ENCODE measurements at places on chromosomes 5 and 9.

- no peak for DNase-seq
These were observed 10.9 kb downstream of the SLC36A1 start for GRCh38 chr5:151458314-151458713.

- no peak for DNase-seq
These were observed 90.7 kb downstream of the DAPK1 start for GRCh38 chr9:87588339-87588738.

DNA sequence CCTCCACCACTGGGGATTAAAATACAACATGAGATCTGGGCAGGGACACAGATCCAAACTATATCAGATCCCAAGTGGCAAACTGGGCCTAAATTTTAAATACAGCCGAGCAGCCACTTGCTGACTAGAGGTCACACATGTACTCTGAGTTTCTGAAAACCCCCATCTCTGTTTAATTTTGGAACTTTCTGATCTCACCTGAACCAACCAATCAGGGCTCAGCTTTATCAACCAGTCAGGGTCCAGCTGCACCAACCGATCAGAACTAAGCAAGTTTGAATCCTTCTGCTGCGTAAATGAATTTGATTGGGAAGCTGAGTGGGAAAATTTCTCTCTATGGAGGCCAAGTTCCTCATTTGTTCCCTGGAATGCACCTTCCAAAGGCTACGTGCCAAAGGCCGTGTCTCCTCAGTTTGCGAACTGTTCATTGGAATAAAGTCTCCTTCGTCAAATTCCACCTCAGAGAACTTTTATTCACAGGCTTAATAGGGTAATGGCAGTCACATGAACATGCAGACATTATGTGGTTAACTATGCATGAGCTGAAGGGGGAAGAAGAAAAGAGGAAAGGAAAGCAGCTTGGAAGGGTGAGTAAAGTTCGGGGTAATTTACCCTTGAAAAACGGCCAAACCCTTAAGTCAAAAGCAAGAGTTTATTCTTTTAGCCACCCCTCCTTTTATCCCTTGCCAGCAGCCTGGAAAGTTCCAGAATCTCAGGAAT lies 3.7 kb downstream of the CD180 start:
- no peak for DNase-seq

DNA sequence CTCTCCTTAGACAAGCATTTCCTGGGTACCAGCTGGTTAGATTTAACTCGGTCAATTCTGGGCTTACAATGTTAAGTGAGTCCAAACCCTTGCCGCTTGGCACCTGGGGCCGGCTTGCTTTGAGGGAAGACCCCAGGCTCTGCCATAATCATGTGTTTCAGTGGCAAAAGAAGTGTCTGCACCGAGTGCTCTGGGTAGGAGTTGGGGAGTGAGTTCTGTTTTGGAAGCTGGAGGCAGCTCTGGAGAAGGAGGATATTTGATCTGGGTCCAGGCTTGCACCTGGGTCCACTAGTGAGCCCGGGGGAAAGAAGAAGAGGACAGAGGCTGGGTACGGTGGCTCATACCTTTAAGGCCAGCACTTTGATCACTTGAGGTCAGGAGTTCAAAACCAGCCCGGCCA lies 8.4 kb upstream of the OLFM1 start:
- no peak for DNase-seq

DNA sequence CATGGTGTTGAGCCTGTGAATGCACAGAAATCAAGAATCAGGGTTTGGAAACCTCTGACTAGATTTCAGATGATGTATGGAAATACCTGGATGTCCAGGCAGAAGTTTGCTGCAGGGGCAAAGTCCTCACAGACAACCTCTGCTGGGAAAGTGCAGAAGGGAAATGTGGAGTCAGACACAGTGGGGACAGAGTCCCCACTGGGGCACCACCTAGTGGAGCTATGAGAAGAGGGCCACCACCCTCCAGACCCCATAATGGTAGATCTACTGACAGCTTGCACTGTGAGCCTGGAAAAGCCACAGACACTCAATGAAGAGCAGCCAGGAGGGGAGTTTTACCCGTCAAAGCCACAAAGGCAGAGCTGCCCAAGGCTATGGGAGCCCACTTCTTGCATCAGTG lies 181.9 kb upstream of the SEMA6A start:
- no peak for DNase-seq

DNA sequence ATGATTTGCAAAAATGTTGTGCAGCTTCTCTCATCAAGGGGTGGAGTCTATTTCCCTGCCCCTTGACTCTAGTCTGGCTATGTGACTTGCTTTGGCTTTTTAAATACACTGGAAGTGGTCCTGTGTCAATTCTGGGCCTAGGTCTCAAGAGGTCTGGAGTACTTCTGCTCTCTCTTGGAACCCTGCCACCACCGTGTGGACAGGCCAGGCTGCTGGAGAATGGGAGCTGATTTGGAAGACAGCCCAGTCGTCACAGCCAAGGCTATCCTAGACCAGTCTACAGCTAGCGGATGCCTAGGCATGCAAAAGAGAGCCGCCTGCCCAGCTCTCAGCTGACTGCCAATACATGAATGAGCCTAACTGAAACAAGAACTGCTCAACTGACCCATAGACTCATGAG lies 56.7 kb upstream of the CLINT1 start:
- DNase-seq, result no peak

- DNase-seq, result no peak
These were observed 32.2 kb upstream of the KCNIP1 start for GRCh38 chr5:170471551-170472178.

All from stimulated activated CD8-positive, alpha-beta memory T cell treated with anti-CD3 and anti-CD28 coated beads, Interleukin-4, amount 100 ng/mL, for 1 hour (primary cell).